Heart left ventricle (tissue), 16 donors: ENCODE measurements at places on chromosomes 16 and 17. TPM values are rescaled to one million over a fixed set of nuclear protein-coding genes. Genes with fewer than 3 reads are reported as not detected.

The NLRC3 gene
- polyA plus RNA-seq: 0.44 TPM

The TAC4 gene
- polyA plus RNA-seq: not detected

The GLTPD2 gene
- polyA plus RNA-seq: not detected

The TMEM235 gene
- not detected for polyA plus RNA-seq

The EPX gene
- polyA plus RNA-seq: not detected

The ETV4 gene
- 0.46 TPM for polyA plus RNA-seq

The LRRC37A2 gene
- 4.8 TPM for polyA plus RNA-seq

The KRT33A gene
- not detected for polyA plus RNA-seq

The DPEP3 gene
- not detected for polyA plus RNA-seq

The TBX21 gene
- 0.07 TPM for polyA plus RNA-seq

The CSH1 gene
- polyA plus RNA-seq: not detected

The TMEM186 gene
- 17.2 TPM for polyA plus RNA-seq

The MPP2 gene
- polyA plus RNA-seq: 12.8 TPM

The CLEC19A gene
- not detected for polyA plus RNA-seq

The VPS4A gene
- polyA plus RNA-seq: 34.6 TPM

The CDH1 gene
- not detected for polyA plus RNA-seq

The ARHGAP27 gene
- 28.2 TPM for polyA plus RNA-seq

The RHBDL3 gene
- 4.8 TPM for polyA plus RNA-seq

The DPEP2NB gene
- polyA plus RNA-seq: not detected

The CCT6B gene
- polyA plus RNA-seq: 0.88 TPM

The C16orf96 gene
- polyA plus RNA-seq: 0.01 TPM

The PIMREG gene
- polyA plus RNA-seq: 0.21 TPM

The TNFSF13 gene
- polyA plus RNA-seq: 6.9 TPM

The LRRC75A gene
- 0.85 TPM for polyA plus RNA-seq

The WNT3 gene
- 0.79 TPM for polyA plus RNA-seq

The ARHGAP44 gene
- polyA plus RNA-seq: 4.3 TPM

The CDH15 gene
- not detected for polyA plus RNA-seq

The DGKE gene
- 0.96 TPM for polyA plus RNA-seq
